A172 (cell line): ENCODE measurements at places on chromosomes 7 and 10.

DNA sequence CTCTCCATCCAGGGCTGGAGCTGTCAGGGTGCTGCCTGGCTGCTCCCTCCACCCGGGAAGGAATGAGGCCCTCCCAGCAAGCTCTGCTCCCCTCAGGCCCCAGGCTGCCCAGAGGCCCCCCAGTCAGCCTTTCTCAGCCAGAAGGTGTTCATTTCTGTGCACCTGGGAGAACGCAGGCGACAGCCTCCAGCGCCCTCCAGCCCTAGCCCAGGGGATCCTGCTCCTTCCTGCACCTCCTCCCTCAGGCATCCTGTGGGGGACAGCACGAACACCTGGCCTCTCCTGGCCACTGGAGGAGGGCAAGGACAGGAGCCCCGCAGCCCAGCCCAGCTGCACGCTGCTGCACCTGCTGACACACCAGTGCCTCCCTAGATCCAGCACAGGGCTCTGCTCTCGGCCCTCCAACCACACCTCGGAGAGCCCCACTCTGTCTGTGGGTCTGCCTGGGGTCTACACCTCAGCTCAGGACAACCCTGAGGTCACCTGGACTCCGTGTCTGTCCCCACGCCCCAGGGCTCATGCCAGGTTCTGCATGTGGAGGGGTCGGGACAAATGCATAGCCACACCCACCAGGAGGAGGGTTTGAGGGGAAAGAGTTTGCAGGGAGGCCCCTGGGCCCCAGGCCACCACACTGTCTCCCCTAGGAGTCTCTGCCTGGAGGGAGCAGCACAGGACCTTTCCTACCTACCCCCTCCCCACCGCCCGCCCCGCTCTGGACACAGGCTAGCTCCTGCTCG, 7.4 kb upstream of the PWWP2B start:
- no peak for DNase-seq

DNA sequence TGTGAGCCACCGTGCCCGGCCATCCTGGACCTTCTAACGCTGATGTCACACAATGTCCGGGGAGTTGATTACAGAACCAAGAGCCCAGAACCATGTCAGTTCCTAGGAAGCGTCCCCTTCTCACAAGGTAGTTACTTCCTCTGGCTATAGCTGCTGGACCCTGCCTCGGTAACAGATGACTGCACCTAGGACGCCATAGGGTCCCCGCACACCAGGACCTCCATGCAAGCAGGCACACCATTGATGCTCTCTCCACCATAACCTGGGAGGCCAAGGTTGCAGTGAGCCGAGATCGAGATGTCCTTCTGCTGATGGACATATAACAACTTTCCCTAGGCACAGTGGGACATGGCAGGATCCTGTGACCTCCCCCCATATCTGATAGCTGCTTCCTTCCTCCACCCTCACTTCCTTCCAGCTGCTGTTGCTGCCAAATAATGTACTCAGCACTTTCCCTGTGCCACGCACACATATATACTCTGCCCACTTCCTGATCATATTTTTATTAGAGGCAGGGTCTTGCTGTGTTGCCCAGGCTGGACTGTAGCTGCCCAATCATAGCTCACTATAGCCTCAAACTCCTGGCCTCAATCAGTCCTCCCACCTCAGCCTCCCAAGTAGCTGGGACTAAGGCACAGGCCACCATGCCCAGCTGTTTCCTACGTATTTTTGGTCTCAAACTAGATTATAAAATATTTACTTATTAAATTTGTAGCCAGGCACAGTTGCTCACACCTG, 3.5 kb upstream of the SNX8 start:
- DNase-seq, result no peak

GRCh38 chr10:29667191-29667590, 32.4 kb upstream of the SVIL start:
- DNase-seq, result no peak

GRCh38 chr10:49446031-49446430, 50.1 kb upstream of the DRGX start:
- no peak for DNase-seq
